ENCODE measurements at places on chromosomes 16 and 17. TPM values are rescaled to one million over a fixed set of nuclear protein-coding genes. Genes with fewer than 3 reads are reported as not detected.

Gene PRPSAP2
- polyA plus RNA-seq = 37.7 TPM

Gene KRT33B
- polyA plus RNA-seq = not detected

Gene CCL8
- not detected for polyA plus RNA-seq

Gene CISD3
- polyA plus RNA-seq = 29.1 TPM

Gene ZACN
- polyA plus RNA-seq = 1.6 TPM

Gene CREBBP
- 18.5 TPM for polyA plus RNA-seq

Gene ATP2A3
- polyA plus RNA-seq = 155 TPM

Gene OSGIN1
- polyA plus RNA-seq = 0.46 TPM

Gene KRTAP4-1
- not detected for polyA plus RNA-seq

Measured in IgD-negative memory B cell (primary cell).